Stimulated activated CD8-positive, alpha-beta memory T cell treated with anti-CD3 and anti-CD28 coated beads, Interleukin-12 subunit alpha, Interleukin-12 subunit beta, amount 100 ng/mL, for 4 hours (primary cell): ENCODE measurements at places on chromosomes 5 and 9.

DNA sequence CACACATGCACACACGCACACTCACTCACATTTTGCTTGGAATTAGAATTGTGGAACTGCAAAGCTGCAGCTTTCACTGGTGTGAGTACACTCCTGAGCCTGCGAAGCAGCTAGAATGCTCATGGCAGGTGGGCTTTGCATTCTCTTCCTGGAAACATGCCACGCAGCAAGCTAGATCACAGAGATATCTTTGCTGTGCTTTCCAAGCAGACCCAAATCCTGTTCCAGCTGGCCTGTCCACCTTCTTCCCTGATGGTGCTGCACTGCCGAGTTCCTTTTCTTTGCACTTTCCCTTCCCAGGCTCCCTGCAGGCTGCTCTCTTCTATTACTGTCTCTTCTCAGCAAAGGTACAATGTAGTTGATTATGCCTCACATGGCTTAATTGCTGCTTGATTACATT, 92.7 kb upstream of the CKMT2 start:
- no peak for DNase-seq

- DNase-seq = no peak
These were observed 278.8 kb downstream of the GAS1 start for GRCh38 chr9:86668488-86668887.

DNA sequence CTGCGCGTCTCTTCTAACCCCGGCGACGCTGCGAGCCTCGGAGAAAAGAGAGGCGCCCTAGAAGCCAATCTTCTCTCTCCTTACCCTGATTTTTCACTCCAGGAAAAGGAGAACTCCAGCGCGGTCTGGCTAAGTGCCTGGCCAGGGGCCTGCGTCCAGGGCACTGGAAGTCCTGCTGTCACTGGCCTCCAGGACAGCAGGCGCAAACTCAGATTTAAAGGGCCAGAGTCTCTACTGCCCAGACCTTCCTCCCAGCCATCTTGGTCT, 553 bp upstream of the FOXB2 start:
- DNase-seq = no peak

DNA sequence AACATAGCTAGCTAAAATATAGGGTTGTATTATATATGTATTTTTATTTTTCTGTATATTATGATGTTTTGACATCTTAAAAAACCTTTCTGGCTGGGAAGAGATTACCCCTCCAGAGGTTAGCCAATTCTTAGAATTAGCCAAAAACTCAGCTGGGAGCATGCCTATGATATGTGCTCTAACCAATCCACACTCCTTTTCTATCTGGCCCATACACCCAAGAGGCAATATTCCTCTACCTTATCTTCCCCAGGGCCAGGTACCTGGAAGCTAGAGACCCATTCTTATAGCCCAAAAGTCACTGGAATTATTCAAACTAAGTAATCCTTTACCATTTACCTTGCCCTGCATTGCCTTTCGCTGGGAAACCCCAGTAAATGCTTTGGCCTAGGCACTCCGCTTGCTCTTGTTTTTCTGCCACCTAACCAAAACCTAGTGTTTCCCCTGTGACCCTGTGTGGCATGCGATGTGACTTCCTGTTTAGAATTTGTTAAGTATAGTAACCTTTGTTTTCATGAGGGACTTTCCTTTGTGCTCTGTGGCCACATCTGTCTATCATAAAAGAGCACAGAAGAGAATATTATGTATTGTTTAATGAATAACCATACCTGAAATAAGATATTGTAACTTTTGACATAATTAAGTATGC, 37.4 kb downstream of the CSNK1G3 start:
- peak; percentile 24 for DNase-seq

- no peak for DNase-seq
These were observed 47.4 kb upstream of the NKD2 start for GRCh38 chr5:961002-961710.
